Cerebellum (tissue), 4 donors: ENCODE measurements at places on chromosomes 2 and 18.

DNA sequence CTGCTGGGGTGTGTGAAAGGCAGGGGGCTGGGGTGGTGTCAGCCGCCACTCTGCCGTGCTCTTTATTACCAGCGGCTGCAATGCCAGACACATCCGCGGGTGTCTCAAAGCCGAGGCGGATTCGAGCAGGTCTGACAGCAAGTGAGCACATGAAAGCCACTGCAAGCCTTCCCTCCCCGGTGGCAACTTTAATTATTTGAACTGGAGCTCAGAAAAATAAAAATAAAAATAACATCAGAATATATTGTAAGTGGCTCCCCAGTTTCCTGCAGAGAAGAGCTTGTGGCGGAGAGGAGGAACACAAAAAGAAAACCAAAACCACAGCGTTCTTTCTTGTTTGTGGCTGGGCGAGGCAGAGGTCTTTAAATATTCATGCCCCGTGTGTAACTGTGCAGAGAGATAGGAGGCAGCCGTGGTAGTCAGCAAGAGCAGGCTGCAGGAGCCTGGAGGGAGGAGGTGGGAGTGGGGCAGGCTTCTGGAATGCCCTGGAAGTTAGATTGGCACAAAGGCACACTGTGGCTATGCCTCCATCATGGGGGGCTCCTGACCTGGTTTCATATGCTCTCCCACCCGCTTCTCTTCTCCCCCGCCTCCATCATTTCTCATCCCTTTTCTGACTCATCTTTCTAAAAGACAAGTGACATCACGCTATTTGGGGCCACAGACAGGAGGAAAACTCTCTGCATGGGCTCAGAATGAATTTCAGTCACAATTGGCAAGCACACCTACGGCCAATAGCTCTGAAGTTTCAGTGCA lies 199.8 kb downstream of the CLIP4 start:
- DNase-seq, result no peak

- DNase-seq, result no peak
These were observed 1.3 kb downstream of the CALCRL start for GRCh38 chr2:187446711-187447110.

DNA sequence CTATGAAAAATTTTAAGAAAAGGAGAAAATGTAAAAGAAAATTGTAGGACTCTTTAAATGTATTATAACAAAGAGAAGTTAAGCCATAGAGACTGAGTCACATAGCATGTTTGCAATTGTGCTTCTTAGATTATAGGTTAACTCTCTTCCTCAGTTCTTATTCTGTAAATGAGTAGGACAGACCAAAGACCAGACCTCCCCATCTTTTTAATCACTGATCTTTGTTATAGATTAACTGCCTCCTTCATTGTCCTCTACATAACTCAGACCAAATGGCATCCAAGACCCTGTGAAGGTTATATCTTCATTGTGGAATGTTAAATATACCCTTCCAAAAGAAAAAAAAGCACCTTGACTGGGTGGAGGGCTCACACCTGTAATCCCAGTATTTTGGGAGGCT lies 316.9 kb upstream of the LRRTM4 start:
- DNase-seq, result no peak

GRCh38 chr2:113876503-113877387 lies 13.1 kb upstream of the ACTR3 start:
- DNase-seq, result no peak

DNA sequence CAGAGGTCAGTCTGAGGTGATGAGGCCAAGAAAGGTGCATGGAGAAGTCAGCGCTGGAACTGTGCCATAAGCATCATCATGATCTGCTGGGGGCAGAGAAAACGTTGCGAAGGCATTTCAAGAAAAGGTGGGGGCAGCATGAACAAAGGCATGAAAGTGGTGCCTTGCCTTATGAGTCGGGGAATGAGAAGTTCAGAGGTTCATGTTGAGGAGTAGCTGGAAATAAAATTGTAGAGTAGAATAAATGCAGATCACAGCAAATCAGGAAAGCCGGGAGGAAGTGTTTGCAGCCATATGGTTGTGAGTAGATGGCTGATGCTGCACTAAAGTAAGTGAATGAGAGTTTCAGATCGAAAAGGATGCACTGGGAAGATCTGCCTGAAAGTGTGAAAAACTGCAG lies 72.1 kb upstream of the ARL5A start:
- DNase-seq, result no peak

- no peak for DNase-seq
These were observed 58.0 kb upstream of the PEX13 start for GRCh38 chr2:60959501-60959900.

GRCh38 chr2:240934701-240935102 lies 28.6 kb downstream of the CROCC2 start:
- DNase-seq, result no peak
